COLO829 (cell line): ENCODE measurements at places on chromosomes 5 and 9.

GRCh38 chr5:149712439-149713147 lies 17.5 kb upstream of the PPARGC1B start:
- DNase-seq = no peak

- no peak for DNase-seq
Measured at GRCh38 chr5:169805527-169805934, 168.5 kb downstream of the DOCK2 start.

DNA sequence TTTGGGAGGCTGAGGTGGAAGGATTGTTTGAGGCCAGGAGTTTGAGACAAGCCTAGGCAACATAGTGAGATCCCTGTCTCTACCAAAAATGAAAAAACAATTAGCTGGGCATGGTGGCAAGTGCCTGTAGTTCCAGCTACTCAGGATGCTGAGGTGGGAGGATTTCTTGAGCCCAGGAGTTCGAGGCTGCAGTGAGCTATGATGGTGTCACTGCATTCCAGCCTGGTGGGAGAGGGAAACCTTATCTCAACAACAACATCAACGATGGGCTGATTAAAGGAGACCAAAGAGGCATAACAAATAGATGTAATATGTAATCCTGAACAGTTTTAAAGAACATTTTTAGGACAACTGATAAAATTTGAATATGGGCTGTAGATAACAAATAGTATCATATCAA lies 34.2 kb upstream of the PANK3 start:
- DNase-seq = no peak

- no peak for DNase-seq
Measured at GRCh38 chr5:115068239-115069086, 101.2 kb downstream of the TRIM36 start.

DNA sequence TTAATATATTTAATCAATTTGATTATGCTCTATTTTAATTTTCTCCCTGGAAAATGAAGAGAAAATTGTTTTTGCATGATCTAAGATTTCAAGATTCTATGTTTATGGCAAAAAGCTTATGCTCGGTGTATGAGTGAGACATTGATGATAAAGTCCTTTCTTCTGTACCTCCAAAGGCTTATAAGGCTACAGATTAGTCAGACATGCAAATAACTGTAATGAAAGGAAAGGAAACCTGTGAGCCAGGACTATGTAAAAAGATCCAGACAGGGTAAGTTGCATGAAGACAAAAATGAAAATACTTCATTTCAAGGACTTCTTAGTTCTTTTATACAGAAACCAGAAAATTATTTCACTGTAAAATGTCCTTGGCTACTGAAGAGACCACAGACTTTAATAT lies 52.2 kb upstream of the EDIL3 start:
- no peak for DNase-seq

- DNase-seq = no peak
Measured at GRCh38 chr9:126975327-126976220, 61.0 kb downstream of the RALGPS1 start.

DNA sequence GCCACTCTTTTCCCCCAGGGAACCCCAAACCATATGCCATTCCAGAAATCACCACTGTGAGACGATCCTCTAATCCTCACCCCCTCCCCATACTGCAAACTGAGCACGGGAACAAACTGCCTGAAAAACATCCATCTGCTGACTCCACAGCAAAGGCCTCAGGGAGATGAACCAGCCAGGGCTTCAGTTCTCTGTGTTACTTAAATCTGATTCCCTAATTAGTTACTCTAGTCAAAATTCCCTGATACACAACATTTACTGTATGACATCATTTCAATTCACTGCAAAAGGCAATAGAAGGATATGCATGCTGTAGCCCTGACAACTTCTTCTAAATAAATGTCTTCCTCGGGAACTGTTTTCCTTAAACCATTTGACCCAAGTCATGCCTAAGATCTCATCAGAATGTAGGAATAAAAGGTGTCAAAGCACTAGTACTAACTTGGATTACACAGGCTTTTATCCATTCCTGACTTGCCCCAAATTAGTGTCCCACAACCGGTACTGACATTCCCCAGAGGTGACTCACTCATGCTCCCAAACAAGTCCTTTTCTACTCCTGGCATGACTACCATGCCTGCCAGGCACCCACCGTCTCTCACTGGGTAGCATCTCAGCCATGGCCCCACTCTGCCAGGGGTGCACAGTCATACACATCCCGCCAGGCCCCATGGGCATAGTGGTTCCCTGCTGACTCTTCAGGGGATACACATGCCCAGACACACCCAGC lies 35.0 kb downstream of the MTX3 start:
- peak; percentile 45 for DNase-seq

DNA sequence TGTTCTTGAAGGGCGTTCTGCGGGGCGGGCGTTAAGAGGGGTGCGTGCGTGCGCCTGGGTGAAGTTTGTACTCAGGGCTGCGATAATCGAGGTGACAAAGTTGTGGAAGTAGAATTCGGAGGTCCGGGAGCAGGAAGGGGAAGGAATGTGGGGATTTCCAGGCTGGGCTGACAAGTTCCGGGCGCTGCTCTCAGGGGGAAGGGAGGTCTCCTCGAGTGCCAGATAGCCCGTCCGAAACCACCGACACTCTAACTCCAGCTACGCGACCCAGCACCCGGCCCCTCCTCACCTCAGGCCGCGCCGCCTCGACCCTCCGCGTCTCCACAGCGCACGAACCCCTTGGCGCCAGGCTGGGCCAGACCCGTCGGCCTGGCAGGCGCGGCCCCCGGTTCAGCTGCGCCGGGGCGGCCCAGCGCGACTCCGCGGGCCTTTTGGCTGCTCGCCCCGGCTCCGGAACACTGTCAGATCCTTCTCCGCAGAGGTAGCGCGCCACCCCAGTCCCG lies at the start of gene IL6ST:
TSS of gene IL6ST (minus strand) at position 469 of the 503 bp plus-strand sequence. CDS start 18,685 bp downstream, outside the sequence.
- peak; percentile 30 for DNase-seq

GRCh38 chr5:171426266-171426665 lies 6.8 kb downstream of the FGF18 start:
- DNase-seq = no peak

DNA sequence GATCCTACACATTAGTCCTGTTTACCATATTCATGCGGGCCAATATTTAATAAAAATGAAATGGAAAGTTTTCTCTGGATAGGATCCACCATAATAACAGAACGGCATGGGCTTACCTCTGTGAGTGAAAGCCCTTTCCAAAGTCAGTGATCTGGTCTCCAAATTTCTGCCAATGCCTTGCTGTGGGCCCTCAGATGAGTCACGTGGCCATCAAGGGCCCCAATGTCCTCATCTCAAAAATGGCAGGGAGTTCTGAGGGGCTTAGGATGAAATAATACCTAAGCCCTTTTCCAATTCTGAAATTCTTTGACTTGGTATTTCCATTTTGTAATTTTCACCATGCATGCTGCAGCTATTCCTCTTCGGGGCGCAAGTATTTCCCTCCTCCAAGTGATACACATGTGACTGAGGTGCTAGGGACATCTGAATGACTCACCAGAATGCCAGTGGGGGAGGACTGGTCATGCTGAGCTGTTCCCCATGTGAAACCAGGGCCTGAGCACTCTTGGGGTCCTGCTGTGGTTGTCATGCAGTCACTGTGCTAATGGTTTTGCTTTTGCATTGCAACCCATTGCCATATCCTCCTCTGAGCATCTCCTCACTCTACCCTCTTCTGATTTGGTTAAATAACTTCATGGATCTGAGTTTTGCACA lies 35.0 kb downstream of the ITK start:
- no peak for DNase-seq

GRCh38 chr5:160846642-160847041 lies 5.4 kb downstream of the ATP10B start:
- DNase-seq = no peak

DNA sequence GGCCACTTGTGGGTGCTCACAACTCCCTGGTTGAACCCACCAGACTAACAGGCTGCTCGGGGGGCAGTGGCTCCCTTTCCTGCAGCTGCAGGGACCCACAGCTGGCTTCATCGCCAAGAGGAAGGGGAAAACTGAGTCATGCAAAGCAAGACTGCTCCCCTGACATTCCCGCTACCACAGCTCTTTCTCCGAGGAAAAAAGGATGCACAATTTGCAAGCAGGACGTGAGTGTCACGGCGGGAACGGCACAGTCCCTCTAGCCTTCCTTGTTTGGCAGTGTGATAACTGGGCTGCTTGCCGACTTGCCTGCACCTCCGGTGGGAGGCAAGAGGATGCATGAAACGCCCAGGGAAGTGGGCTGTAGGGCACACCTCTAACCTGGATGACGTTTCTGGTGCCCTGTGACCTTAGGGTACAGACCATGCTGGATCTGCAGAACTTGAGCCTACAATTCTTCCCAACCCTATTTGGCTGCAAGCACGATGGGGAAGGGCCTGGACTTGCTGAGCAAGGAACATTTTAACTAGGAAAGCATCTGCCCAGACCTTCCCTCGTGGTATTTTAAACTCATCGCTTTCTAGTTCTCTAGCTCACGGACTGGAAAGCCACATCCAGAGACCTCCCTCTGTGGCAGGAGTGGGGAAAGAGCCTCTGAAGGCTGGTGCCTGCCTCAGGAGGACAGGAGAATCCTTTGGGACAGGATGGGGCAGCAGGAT lies 7.8 kb downstream of the SH3PXD2B start:
- no peak for DNase-seq

GRCh38 chr9:138117101-138117750 lies 239.6 kb downstream of the CACNA1B start:
- DNase-seq = no peak

- DNase-seq = peak; percentile 75
Measured at GRCh38 chr5:122515709-122516431, 203.8 kb downstream of the SNCAIP start.

DNA sequence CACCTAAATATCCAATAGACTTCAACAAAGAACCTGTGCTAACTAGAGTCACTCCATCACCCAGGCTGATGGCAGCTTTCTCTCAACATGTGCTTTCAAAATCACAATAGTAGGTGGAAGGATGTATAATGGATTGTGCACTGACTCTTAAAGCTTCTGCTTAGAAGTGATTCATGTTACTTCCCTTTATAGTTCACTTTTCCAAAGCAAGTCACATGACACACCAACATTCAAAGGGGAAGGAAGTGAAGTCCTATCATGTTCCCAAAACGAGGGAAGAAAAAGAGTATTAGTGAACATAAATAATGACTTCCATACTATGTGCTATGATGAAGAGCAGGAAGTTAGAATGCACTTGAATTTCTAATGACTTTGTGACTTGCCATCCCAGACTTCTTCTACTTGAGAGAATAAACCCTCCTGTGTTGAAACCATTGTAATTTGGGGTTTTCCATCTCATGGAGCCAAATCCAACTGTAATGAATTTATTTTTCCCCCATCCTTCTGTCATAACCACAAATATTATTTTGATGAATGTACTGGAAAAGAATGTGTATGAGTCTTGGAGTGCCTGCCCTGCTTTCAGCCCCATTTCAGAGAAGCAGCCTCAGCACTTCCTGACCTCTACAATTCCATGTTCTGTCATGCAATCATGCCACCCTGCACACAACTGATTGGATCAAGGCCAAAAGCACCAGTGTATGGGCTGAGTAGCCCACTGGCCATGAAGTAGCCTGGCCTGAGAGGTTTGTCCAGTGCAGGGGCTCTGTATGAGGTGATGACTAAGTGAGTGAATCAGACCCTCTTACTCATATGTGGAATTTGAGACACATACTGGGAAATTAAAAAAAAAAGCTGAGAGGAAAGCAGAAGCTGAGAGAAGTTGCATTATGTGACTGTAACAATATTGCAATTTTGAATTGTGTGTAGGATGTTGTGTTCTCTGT lies 525.9 kb upstream of the CLINT1 start:
- peak; percentile 28 for DNase-seq

- no peak for DNase-seq
Measured at GRCh38 chr5:74201334-74202081, 439.0 kb downstream of the ENC1 start.

- DNase-seq = no peak
Measured at GRCh38 chr9:12722131-12722530, 28.9 kb downstream of the TYRP1 start.

DNA sequence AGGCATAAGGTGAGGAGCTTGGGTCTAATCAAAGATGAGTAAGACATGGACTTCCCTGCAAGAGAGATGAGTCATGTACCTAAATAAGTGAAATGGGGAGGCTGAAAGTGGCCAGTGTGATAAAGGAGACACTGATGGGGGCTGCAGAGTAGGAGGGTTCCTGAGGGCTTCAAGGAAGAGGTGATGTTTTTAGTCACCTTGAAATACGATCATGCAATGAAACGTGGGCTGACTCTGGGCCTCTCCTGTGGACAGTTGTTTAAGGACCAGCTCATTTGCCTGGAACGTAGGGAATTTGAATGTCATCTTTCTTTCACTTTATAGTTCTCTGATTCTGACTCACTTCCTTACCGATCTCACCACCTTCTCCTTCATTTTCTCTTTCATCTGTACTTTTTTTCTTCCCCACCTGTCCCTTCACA lies 49.6 kb upstream of the CPLX2 start:
- DNase-seq = no peak

DNA sequence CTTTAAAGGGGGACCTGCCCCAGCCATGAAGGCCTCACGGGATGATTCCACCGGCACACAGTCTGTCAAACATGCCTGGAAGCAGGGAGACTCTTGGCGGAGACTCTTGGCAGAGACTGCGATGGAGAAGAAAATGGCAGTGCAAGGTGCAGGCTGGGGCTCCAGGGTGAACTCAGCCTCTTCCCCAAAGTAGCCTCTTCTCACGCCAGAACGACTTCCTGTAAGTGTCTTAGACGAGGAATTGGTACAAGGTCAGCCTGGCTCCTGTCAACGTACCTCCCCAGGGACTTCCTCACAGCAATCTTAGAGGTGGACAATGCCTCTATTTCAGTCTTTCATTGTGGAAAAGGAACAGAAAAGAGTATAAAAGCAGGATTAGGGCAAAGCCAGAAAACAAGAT lies 109.3 kb downstream of the UGCG start:
- no peak for DNase-seq

DNA sequence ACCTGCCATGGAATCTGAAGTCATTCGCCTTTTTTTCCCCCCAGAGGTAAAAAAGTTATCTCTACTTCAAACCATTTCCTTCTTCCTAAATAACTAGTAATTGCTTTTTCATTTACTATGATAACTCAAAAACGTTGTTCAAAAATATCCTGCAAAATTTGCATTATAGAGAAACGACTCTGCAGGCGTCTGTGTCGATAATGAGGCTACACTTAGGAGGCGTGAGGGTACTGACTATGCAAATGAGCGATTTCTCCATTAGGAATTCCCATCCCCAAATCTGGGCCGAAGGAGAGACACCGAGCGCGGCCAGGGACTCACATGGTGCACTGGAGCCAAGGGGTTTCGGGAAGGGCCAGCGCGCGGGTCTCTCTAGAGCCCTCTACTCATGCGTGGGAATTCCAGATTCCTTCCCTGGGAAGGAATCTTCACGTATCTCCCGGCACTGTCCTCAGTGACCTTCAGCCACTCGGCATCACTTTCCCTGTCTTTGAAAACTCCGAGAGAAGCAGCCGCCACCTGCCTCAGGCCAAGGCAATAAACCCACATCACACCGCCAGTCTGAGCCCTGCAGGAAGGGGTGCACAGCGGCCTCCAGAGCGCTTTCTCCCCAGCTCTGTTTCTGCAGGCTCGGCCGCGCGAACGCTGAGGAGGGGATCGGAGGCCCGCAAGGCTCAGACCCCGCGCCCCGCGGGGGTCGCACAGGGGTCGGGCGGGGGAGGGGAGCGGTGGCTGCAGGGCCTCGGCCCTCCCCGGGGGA lies 718 bp upstream of the DENND4C start:
- peak; percentile 7 for DNase-seq
